ENCODE measurements at places on chromosomes 1 and 21. TPM values are rescaled to one million over a fixed set of nuclear protein-coding genes. Genes with fewer than 3 reads are reported as not detected.

Gene GBP5
- not detected for total RNA-seq

Gene SHE
- total RNA-seq, result 0.03 TPM

Gene CNIH3
- 6.4 TPM for total RNA-seq

Gene ORC1
- total RNA-seq, result 9.8 TPM

Gene LYPD8
- total RNA-seq, result 2.3 TPM

Gene HDAC1
- total RNA-seq, result 99.1 TPM

Gene MNDA
- total RNA-seq, result not detected

Gene PLPPR4
- not detected for total RNA-seq

Gene KIAA0040
- 1.5 TPM for total RNA-seq

Gene SPRR3
- total RNA-seq, result not detected

Gene TBX15
- 0.64 TPM for total RNA-seq

Gene SELENOF
- total RNA-seq, result 257 TPM

GRCh38 chr21:15422783-15423182 lies 307.0 kb upstream of the USP25 start:
- DNase-seq, result no peak

GRCh38 chr21:38645282-38645681 lies 147.0 kb upstream of the ERG start:
- DNase-seq, result peak; percentile 11

DNA sequence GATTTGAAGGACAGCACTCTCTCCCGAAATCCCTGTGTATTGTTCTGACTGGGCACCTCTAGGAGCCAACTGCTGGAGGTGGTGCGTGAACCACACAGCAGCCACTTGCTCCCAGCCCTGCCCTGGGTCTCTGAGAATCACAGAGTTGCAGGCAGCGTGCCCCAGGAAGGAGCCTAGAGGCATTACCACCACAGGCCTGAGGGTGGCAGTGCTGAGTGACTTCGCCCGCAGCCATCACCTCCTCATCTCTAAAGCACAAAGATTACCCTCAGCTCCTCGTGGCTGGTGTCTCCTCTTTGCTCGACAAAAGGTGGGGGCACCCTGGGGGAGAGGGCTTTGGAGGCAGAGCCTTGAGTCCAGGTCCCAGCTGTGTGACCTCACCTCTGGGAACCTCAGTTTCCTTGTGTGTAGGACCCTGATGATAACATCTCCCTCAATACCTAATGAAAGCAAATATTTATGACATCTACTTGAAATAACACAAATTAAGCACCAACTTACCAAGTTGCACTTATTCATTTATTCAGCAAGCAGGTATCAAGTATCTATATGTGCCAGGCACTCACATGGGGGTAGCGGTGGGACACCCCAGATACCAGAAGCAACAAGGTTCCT lies 86.3 kb downstream of the VWA5B1 start:
- peak; percentile 51 for DNase-seq

DNA sequence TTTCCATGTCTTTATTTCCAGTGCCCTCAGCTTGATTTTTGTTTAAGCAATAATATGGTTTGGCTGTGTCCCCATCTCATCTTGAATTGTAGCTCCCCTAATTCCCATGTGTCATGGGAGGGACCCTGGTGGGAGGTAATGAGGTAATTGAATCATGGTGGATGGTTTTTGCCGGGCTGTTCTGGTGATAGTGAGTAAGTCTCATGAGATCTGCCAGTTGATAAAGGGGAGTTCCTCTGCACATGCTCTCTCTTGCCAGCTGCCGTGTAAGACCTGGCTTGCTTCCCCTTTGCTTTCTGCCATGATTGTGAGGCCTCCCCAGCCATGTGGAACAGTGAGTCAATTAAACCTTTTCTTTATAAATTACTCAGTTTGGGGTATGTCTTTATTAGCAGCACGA lies 559.6 kb upstream of the ADAMTS5 start:
- DNase-seq, result no peak

DNA sequence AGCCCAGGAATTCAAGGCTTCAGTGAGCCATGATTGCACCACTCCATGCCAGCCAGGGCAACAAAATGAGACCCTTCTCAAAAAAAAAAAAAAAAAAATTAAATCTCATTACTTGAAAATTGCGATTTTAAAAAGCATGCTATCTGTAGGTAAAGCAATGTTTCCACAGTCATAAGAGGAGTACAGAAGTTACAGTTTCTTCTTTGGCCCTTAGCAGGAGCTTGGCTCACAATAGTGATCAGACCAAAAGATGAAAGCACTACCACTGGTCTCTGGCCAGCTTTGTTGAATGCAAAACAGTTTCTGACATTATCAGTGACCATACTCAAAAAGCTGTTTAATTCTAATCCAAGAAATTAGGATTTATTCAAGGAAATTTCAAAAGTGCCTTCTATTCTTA lies 31.2 kb downstream of the VAV3 start:
- no peak for DNase-seq

DNA sequence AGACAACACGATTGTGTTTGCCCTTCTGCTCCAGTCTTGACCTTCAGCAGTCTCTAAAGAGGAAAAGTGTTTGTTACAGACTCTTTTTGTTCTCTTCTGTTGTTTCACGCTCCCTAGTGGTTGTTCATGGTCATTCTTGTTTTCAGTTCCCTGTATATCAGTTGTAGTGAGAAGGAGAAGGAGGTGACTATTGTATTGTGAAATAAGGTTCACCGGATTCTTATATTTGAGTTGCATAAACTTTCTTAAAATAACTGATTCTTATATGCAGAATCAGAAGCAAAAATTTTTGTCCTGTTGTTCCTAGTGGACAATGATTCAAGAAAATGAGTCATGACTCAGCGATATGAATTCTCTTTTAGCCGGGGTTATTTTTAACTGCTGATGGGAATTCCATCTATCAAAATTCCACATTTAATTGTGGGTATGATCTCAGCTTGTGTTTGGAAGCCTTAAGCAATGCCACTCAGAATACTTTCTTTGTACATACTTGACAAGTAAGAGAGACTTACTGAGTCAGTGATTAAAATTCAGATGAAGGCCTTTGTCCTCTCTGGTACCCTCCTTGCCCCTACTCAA lies 152.2 kb downstream of the CLEC20A start:
- peak; percentile 88 for DNase-seq

DNA sequence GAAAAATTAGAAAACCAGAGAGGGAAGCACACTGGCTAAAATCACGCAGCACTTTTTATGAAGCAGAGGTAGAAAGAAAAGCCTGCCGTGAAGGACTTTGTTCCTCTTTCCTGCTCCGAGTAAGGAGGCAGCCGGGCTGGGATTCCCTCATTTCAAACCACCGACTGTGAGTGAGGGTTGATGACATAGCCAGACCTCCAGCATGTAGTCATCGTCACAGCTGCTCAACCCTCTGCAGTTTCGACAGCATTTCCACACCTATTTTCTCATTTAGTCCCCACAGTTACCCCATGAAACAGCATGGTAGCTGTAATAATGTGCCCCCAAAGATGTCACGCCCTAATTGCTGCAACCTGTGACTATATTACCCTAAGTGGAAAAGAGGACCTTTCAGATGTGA lies 35.3 kb downstream of the FCRL5 start:
- DNase-seq, result no peak

DNA sequence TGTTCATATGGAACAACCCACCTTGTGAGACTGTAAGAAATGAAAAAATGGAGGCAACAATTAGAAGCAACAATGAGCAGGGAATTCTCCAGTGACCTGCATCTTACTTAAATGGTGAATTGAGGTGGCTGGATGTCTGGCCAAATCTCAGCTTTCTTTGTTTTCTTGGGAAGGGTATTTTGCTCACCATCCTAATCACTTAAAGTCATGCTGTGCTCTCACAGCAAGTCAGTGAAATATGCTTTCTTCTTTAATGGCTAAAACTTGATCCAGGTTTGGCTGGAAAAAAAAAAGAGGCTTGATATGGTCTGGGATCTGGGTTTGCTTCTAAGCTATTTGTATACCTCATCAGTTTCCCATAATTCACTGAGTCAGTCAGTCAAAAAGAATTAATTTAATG lies 124.8 kb downstream of the ESRRG start:
- DNase-seq, result no peak

GRCh38 chr1:10677491-10678391 lies 118.7 kb downstream of the CASZ1 start:
- DNase-seq, result no peak

DNA sequence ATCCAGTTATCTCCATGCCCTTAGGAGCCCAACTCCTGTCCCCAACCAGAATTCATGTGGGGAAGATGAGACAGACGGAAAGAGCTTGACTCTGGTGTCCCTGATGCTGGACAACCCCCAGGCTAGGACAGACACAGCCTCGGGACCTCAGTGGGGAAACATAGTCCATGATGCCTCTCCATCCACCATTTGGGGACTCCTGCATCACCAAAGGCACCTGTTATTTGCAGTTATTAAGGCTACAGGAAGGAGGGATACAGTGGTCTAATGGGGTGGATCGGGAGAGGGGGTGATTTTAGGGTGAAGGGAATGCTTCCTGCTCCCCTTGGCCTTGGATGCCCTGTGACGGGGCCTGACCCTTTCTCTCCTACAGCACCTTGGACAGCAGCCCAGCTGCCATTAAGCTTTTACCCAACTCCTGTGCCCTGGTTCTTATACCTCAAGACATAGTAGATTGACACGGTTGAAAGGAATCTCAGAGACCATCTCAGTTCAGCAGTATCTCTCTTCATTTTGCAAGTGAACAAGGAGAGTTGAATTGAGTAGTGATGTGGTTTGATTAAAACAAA lies 111.6 kb downstream of the MATN1 start:
- DNase-seq, result no peak

DNA sequence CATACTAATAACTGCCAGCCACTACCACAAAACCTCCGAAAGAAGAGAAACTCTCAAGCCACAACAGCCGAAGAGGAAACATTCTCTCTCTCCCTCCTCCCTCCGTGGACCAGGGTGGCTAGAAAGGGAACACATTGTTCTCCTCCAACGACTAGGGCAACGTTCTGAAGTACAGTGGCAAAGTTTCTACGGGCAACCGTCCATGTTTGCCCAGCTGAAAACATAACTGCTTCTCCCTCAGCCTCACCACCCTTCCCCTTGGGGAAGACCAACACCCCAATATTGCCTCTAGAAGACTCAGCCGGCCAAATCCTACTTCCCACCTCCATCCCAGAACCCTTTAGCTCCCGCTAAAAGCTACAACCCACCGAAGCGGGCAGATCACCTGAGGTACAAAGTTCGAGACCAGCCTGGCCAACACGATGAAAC lies 2.0 kb downstream of the GLUL start:
- peak; percentile 25 for DNase-seq

GRCh38 chr1:91622616-91623015 lies 122.0 kb downstream of the CDC7 start:
- DNase-seq, result peak; percentile 63

DNA sequence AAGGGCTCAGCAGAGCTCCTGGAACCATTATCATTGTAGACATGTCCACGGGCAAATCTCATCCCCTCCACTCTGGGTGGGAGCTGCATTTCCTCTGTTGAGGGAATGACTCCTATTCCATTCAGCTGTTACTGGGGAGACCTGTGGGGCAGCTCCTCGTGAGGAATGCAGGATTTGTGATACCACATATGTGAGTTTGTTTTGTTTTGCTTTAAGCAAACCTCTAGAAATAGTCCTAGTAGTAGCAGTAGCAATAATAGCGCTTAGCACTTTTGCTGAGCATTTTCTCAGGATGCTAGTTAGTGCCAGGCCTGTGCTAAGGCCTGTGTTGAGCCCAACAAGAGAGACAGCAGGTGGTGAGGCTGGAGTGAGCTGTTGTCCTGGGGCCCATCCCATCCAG lies 10.8 kb downstream of the OLIG1 start:
- no peak for DNase-seq

- no peak for DNase-seq
These were observed 25.6 kb downstream of the CCDC190 start for GRCh38 chr1:162835157-162835899.

- DNase-seq, result peak; percentile 61
These were observed 80.0 kb downstream of the BCAR3 start for GRCh38 chr1:93601686-93602085.

- DNase-seq, result no peak
These were observed at the start of gene C1QC for GRCh38 chr1:22643381-22643780. Gene C1QC (plus strand): TSS chr1:22643633. CDS start chr1:22644024, 391 bp downstream.

- DNase-seq, result no peak
These were observed 1291.5 kb upstream of the B3GALT2 start for GRCh38 chr1:194477908-194478307.

- no peak for DNase-seq
These were observed 56.3 kb downstream of the DPH5 start for GRCh38 chr1:100969327-100969726.

- no peak for DNase-seq
These were observed 129.8 kb downstream of the VAV3 start for GRCh38 chr1:107835151-107835670.

- no peak for DNase-seq
These were observed 33.5 kb downstream of the GPA33 start for GRCh38 chr1:167056529-167057231.

DNA sequence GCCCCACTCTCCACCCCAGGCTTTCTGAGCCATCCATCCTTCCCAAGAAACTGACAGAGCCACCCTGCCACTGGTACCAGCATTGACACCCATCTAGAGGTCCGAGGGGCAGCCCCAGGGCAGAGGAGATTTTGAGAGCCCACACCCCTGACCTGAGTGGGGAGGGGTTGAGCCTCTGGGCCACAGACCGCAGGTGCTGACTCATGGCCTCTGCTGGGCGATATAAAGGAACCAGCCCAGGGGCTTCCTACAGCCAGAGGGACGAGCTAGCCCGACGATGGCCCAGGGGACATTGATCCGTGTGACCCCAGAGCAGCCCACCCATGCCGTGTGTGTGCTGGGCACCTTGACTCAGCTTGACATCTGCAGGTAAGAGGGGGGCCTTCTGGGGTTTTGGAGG lies at the start of gene PADI4:
Gene PADI4, plus strand, starts transcription at position 252 of the 400 bp plus-strand sequence. Its CDS starts 26 bp downstream, at position 278.
- no peak for DNase-seq

- DNase-seq, result peak; percentile 76
These were observed 162.8 kb downstream of the NTPCR start for GRCh38 chr1:233113009-233113879.

- no peak for DNase-seq
These were observed 6.1 kb downstream of the MIB2 start for GRCh38 chr1:1621173-1622009.

GRCh38 chr1:175504875-175505555 lies 238.4 kb downstream of the TNR start:
- DNase-seq, result no peak

- no peak for DNase-seq
These were observed at the start of gene FASLG for GRCh38 chr1:172658871-172659453. Gene FASLG (plus strand): TSS chr1:172659103. CDS start chr1:172659202, 99 bp downstream.

DNA sequence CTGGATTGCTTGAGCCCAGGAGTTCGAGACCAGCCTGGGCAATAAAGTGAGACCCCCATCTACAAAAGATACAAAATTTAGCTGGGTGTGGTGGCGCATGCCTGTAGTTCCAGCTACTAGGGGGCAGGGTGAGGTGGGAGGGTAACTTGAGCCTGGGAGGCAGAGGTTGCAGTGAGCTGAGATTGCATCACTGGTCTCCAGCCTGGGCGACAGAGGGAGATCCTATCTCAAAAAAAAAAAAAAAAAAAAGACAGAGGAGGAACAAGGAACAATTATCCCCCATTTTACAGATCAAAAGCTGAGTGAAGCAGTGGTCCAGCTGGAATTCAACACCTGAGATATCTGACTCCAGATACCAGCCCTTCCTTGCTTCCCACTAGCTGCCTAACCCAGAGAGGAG lies 34.8 kb downstream of the L1TD1 start:
- no peak for DNase-seq

GRCh38 chr1:152525080-152525641 lies 10.9 kb downstream of the CRCT1 start:
- no peak for DNase-seq

All from SK-MEL-5 (cell line).